ENCODE measurements at places on chromosomes 2 and 18.

DNA sequence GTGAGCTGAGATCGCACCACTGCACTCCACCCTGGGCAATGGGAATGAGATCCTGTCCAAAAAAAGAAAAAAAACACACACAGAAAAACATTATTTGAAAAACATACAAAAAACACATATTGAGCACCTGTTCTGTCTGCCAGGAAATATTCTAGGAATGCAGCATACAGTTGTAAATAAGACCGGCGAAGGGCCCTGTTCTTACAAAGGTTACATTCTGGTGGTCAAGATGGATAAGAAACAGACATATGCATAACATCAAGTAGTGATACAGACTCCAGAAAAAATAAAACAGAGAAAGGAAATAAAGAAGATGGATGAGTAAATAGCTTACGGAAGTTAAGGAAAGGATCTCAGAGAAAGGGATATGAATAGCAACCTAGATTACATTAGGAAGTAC is 159.8 kb downstream of the GALNT3 start:
- no peak for DNase-seq

- no peak for DNase-seq
Measured at GRCh38 chr2:214836568-214836967, 27.1 kb upstream of the BARD1 start.

GRCh38 chr2:196601430-196602306 is 37.8 kb upstream of the CCDC150 start:
- no peak for DNase-seq

DNA sequence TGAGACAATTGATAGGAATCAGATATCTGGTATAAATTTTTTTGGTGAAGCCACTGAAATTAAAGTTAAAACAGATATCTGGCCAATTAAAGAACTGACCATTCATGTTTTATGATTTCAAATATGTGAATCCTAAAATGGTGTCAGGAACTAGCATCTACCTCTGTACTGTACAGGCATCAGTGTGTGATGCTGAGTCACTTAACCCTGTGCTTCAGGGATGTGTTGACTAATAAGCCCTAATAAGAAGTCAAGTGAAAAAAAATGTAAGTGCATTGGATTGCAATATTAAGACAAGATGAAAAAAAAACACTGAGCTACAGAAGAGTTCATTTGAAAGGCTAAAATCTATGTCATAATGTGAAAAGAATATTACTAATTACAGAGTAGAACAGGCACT is 9.1 kb upstream of the UNC80 start:
- DNase-seq = no peak

DNA sequence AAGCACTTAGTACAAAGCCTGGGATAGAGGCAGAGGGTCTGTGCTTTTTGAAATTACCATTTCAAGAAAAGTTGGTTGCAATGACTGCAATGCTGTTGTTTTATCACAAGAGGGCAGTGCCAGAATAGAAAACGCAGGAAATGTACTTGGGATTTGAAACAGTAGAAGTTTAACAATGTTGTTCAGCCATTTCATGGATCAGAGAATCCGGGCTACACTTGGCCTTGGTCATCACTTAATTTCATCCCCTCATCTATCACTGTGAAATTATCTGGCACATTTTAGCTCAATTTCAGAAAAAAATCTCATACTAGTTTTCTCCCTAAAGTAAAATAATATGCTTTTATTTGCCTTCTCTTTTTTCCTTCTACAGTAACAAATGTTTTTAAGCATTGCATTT is 70.8 kb downstream of the RAPGEF4 start:
- peak; percentile 14 for DNase-seq

DNA sequence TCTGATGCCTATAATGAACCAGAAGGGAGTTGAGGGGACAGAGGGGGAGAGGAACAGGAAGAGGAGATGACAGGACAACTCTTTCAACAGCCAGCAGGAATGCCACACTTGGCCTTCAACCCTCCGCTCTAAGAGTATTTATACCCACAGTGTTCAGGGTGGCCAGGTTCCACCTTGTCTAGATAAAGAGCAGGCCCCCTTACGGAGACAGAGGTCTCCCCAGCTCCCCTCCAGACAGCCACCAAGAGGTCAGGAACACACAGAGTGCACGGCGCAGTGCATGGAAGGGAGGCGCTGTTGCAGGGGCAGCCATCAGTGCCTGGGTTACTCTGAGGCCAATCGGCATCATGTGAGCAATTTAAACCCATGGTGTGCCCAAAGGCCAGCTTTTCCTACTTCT is 176.9 kb downstream of the SMAD7 start:
- no peak for DNase-seq

- no peak for DNase-seq
Measured at GRCh38 chr18:25446972-25447371, 95.0 kb upstream of the ZNF521 start.

GRCh38 chr2:132627536-132627935 is 42.5 kb downstream of the LYPD1 start:
- no peak for DNase-seq

DNA sequence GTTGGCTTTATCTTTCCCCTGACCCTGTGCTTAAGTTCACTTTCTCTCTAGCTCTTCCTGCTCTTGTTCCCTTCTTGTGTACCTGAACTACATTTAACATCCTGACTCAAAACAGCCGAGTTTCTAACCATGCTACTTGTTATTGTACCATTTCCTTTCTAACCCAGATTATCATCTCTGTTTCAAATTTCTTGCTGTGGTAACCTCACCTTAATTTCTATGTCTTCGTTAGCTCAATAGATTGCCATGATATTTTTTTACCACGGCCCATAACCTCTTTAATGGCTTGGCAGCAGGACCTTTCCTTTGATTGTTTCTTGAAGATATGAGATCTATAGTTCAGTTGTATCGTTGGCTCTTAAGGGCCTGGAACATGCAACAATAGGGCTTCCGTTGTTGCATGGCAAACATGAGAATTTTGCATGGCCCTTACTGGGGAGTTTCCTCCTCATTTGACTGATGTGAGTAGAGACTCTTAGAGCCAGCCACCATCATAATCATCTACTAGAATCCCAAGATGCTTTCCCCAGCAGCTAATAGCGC is 11.1 kb downstream of the CFAP36 start:
- no peak for DNase-seq

DNA sequence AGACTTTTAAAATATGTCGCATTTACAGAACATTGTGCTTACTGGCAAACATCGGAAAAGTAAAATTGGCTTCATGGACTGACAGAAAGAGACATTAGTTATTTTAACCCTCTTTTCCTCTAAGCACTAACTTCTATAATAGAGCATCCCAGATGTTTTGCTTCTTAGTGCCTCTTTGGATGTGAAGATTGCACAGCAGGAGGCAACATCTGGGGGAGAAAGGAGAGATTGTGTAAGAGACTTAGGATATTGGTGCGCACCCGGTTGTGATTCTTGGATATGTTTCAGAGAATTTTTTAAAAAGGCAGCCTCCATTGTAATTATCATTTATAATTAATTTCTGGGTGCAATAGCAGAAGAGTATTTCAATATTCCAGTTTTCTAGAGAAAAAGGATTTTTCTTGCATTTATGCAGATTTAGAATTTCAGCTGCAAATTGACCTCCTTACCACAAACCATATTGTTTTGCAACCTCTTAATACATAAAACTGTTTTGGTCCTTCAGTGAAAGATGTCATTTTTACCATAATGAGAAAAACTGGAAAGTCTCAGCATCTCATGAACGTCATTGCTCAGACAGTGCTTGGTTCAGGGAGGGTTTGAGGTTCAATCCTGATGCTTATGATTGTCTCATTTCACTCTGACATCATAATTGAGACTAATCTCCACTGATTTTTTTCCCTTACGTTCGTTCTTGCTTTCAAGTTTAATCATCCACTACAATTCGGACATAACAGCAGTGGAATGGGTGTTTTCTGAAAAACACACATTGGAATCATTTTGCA is 404.3 kb downstream of the ZNF521 start:
- no peak for DNase-seq

DNA sequence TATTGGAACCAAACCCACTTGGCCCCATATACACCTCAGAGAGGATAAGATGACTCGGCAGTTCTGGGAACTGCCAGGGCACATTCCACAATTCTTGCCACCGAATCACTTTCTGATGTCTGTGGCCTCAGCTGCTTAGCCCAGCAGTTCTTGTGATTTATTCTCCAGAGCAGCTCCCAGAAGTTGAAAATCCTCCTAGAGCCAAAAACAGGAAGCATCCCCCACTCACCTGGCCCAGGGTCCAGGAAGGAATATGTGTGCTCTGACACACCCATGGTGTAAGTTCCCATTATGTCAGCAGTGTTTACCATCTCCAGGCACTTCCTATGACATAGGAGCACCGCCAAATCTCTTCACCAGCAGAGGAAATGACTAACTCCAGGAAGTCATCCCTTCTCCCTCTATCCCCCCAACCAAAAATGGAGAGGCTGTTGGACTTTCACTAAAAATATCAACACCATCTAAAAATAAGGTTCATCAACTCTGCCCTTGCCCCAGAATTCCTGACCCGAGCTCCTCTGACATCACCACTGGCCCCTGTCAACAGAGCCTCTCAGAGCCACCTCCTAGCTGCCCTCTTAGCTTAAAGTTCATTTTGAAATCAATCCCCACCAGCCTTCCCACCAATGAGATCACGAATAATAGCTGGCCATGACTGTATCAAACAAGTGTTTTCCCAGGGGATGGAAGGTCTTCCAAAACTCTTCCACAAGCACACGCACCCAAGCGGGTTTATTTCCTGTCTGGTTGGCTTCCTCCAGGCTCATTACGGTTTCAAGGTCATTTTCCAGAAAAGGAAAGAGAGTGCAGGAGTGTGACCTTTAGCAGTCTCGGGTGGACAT is 223.1 kb upstream of the PARD3B start:
- no peak for DNase-seq

DNA sequence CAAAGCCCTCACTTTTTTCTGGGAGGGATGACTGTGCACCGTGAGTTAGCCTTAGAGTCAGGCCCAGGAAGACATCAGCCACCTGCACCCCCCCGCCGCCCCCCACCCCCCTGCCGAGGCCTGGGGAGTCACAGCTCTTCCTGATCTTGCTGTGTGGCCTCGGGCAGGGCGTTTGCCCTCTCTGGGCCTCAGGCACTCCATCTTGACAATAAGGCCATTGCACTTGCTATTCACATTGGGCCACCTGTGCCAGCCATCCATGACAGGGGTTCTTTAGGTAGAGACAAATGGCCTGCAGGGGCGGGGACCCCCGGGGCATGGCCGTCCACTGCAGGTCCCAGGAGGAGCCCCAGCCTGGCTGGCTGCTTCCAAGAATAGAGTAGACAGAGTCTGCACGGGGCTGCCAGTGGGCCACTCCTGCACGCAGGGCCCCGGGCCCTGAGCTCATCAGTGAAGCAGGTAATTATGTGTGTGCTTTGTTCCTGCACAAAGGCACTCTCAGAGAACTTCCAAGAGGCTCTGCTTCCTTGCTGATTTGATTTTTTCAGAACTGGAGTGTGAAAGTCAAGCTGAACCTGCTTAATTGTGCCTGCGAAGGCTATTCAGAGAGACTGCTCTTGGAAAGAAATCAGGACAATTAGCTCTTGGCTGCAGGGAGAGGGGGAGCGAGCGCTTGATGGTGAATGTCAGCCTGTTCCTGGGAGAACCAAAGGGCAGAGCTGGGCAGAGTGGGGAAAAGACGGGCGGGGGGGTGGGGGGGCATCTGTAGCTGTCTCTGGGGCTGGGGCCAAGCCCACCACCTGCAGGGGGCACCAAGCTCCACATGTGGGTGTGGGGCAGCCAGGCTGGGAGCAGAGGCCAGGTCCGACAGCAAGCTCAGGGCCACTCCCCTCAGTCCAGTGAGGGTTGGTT is 40.3 kb downstream of the RRM2 start:
- DNase-seq = peak; percentile 62

DNA sequence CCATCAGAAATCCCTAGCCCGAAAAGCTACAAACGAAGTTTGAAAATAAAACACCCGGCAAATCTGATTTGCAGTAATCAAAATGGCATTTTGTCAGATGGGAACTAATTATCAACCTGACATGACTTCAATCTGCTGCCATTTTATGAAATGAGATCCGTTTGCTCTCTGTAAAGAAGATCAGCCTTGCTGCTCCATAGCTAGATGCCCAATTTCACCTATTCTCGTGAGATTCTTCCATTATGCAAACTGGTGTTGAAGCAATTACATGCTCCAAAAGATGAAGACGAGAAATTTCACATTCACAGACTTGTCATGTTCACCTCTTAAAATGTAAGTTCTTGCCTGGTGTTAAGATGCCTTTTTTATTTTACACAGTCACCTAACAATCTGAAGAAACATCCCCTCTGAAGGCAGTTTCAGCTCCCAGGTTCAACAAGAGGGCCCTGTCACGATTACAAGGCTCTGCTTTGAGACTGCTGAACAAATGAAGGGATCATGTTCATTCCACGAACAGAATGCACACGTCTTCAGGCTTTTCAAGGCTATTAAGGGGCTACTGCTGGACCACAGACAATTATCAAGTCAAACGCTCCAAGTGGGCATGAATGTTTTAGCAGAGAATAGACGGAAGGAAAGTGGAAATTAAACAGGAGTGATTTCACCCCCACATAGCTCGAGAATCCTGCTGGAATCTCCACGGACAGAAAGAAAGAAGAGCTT is 172.6 kb upstream of the PID1 start:
- DNase-seq = no peak

DNA sequence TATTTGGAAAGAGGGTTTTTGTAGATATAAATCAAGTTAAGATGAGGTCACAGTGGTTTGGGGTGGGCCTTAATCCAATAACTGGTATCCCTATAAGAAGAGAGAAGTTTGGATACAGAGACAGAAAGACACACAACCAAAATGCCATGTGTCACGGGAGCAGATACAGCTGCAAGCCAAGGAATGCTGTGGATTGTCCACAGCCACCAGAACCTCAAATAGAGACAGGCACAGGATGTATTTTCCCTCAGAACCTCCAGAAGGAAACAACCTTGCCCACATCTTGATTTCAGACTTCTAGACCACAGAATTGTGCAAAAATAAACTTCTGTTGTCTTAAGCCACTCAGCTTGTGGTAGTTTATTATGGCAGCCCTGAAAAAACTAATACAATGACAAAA is 105.5 kb downstream of the GCA start:
- DNase-seq = no peak

GRCh38 chr2:98839292-98839691 is 96.7 kb downstream of the CRACDL start:
- DNase-seq = no peak

DNA sequence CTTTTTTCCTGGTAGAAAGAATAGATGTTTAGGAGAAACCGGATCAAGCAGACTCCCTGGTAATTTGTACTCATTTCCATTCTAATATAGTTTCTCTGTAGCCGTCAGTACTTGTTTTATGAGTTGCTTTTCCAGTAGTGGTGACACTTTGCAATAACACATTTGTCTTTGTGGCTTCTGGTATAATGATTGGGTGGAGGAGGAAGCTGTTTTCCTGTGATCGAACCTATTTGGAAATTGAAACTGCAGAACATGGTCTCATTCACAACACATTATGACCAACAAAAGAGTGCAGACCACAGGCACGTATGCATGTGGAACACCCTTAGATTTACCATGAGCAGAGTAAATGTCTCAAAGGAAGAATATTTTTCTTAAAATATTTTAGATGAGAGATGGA is 7.6 kb upstream of the SERPINB12 start:
- no peak for DNase-seq

- no peak for DNase-seq
Measured at GRCh38 chr2:156329031-156329926, 3.2 kb downstream of the NR4A2 start.

GRCh38 chr2:145339646-145340045 is 819.7 kb upstream of the ZEB2 start:
- DNase-seq = no peak

GRCh38 chr2:38486213-38487026 is 109.3 kb upstream of the ATL2 start:
- DNase-seq = no peak

Measured in NCI-H1105 (cell line).